ENCODE measurements at places on chromosomes 16 and 17.

- no peak for DNase-seq
Measured at GRCh38 chr17:11094331-11094730, 146.7 kb upstream of the SHISA6 start.

DNA sequence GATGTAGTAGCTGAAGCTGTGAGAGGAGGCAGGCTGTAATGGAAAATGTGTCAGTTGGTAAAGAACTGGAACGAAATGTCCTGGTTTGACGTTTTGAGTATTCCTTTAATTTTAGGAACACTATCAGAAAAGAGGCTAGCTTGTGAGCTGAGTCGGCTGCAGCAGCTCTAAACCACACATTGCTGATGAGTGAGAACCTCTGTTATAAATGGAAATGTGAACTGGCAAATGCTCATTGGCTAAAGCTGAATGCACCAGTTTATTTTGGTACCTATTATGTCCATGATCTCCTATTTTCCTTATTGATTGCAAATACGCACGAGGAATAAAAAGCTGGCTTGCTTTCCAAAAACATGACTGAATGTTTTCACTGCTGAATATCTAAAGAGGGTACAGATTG lies 11.0 kb upstream of the WIPI1 start:
- no peak for DNase-seq

GRCh38 chr16:3655396-3656159 lies 1.1 kb downstream of the DNASE1 start:
- no peak for DNase-seq

- DNase-seq = no peak
Measured at GRCh38 chr16:50202926-50203624, 50.0 kb downstream of the TENT4B start.

DNA sequence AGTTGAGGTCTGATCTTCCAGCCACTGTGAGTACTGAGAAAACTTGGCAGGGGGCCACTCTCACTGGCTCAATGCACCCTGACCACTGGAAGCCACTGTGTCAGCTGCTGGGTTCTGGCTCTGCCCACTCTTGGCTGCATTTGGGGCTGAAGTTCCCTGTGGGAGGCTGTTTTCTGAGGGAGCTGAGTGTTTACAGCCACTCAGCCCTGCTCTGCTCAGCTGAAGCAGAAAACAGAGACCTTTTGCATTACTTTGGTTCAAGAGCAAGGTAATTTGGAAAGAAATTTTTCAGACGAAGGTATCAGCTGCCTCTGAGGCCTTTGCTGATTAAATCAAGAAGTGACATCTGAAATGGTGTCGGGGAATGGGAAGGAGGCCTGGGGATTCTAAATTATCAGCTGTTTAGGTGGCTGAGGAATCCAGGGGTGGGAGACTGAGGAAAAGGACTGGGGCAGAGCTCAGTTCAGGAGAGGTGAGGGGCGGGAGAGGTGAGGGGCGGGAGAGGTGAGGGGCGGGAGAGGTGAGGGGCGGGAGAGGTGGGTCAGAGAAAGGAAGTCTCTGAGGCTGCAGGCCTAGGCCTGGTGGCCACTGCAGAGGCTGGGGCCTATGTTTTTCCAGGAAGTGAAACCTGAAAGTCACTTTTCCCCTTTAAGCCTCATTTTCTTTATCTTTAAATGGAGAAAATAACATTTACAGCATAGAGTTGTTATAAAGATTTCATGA lies at the start of gene ACSM5:
ACSM5 (plus strand) TSS at position 137 of the 723 bp plus-strand sequence. CDS start 1,951 bp downstream, outside the sequence.
- DNase-seq = no peak

DNA sequence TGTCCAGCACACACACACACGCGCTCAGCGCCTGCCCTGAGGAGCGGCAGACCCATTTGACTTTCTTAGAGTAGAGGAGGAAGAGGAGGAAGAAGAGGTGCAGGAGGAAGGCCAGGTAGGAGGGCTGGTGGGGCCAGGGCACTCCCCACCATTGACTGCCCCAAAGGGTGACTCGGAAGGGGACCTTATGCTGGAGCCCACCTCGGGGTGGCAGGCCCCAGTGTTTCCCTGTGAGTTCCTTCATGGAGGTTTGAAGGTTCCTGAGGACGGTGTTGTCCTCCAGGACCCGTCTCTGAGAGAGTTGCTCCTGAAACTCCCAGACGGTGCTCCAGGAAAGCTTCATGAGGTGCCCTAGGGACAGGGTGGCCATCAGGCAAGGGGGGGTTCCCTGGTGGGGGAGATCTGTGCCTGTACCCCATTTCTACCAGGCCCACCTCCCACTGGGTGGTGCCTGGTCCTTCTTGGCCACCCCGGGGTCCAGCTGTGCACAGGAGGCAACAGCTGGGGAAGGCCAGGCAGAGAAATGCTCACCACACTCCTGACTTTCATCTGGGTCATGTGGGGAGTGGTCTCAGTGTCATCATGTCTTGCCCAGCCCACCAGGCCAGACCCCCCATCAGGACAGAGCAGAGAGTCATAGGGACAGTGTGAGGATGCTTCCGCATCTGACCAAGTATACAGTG lies 89.5 kb downstream of the TNFRSF13B start:
- DNase-seq = no peak

GRCh38 chr16:85965125-85965524 lies 66.2 kb downstream of the IRF8 start:
- DNase-seq = no peak

DNA sequence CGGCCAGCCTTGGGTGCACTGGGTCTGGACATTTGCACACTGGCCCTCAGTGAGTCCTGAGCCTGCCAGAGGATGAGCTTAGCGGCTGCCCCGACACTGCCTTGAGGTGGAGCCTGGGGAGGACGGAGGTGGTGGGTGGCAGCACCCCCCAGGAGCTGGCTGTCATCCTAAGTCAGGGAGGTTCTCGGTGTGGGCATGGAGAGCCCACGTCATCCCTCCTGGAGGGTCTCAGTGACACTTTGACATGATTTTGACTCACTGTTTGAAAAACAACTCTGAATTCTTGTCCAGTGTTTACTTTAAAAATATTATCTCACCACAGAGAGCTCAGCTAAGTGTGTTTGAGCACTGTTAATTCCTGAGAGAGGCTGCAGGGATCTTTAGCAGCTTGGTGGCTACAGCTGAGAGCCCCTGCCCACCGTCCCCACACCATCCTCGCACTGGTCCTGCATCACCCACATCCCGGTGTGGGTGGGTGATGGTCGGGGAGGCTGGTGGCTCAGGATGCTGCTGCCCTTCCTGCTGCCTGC lies 63.1 kb downstream of the BANP start:
- no peak for DNase-seq
